ENCODE measurements at places on chromosomes 2 and 18. TPM values are rescaled to one million over a fixed set of nuclear protein-coding genes. Genes with fewer than 3 reads are reported as not detected.

- no peak for DNase-seq
These were observed 189.3 kb downstream of the ANAPC1 start for GRCh38 chr2:111694700-111695101.

DNA sequence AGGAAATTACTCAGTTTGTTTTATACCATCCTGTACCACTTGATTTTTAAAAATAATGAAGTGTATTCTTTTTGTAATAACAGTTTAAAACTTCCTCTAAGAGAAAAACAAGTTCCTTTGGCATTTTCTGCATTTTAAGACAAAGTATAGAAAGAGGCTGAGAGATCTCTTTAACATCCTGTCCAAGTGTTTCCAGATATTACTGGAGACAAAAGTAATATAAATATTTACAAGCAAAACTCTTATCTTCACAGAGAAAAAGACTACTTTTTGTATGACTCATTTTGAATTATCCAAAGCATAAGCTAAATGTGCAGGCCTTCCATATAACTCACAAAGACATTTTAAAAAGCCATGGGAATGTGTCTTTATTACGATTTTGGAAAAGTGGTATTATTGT lies 221.1 kb downstream of the RDH14 start:
- DNase-seq: no peak

DNA sequence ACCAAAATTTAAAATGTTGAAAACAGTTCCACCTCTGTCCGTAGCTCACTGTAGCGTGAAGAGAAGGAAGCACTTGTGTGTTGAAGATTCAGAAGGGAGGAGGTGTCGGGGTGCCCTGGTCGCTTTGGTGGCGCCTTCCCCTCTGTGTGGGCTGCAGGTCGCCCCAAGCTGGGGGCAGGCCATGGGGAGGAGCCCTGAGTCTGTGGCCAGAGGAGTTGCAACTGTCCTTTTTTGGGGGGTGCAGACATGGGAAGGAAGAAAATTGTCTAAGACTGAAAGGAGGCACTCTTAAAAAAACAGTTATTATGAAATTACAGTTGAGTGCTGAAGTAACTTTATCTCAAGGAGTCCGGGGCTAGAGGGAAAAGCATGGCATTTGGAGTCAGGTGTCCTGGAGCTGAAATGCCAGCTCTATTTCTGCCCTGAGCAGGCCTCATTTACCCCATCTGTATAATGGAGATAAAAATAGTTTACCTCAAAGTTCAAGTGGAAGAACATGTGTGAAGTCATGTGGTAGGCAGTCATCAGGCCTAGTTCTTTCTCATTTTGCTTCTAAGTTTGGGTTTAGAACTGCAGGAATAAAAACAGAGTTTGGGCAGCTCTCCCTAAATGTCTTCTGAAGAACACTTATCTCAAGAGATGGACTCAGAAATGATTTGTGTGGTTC lies 82.1 kb downstream of the RNF144A start:
- no peak for DNase-seq

- no peak for DNase-seq
These were observed 102.7 kb upstream of the SMAD2 start for GRCh38 chr18:48032876-48033789.

DNA sequence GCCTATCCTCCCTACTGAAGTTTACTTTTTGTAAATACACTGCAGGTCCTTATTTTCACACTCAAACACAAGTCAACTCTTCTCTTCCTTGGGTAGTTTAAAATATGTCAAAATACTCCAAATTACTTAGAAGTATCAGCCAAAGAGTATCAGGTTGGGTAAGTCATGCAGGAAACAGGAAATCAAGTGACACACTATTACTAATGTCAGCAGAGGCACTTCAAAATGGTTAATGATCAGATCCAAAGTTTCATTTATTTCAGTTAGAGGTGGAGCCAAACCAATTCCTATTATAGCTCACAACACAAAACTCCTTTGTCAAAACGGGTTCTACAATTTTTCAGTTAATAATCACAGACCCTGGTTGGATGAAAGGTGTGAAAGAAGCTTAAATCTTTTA lies 54.2 kb downstream of the DLGAP1 start:
- no peak for DNase-seq

DNA sequence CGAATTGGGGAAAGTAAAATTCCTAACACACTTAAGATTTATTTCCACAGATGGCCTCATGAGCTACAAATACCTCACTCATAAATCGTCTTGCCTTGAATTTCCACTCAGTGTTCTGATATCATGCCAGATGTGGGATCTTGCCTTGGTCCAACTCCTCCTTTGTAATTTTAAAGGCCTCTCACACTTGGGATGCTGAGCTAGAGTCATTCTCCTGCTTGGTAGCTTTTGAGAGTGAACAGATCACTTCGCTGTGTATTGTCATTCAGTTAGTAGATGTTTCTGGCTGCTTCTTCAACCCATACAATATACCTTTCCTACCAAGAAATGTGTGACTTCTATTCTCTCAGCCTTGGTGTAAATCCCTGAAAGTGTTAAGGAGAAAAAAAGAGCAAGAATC lies 309.2 kb downstream of the NRXN1 start:
- DNase-seq: no peak

DNA sequence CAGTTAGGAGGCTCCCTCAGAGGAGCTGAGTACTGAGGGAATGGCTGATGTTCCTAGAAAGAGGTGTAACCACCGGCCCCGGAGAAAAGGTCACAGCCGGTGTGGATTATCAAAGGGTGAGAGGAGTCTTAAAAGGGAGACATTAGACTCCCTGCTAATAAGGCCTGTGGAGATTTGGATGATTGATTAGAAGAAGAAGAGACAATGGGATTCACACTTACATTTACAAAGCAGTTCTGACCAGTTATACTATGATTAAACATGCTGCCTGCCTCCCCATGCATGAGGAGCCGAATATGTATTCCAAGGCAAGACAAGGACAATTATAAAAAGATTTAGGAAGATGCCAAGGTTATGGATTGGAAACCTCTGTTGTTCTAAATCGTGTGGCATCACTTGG lies 302.4 kb downstream of the SLC4A3 start:
- no peak for DNase-seq

- no peak for DNase-seq
These were observed 9.1 kb downstream of the ITM2C start for GRCh38 chr2:230873661-230874401.

- no peak for DNase-seq
These were observed 763.9 kb downstream of the TMEM182 start for GRCh38 chr2:103525756-103526155.

- no peak for DNase-seq
These were observed 10.4 kb upstream of the ST8SIA5 start for GRCh38 chr18:46767217-46767616.

GRCh38 chr2:96551605-96552314 lies 15.2 kb downstream of the ARID5A start:
- no peak for DNase-seq

GRCh38 chr2:138502255-138503086 lies 901 bp downstream of the SPOPL start:
- DNase-seq: no peak

DNA sequence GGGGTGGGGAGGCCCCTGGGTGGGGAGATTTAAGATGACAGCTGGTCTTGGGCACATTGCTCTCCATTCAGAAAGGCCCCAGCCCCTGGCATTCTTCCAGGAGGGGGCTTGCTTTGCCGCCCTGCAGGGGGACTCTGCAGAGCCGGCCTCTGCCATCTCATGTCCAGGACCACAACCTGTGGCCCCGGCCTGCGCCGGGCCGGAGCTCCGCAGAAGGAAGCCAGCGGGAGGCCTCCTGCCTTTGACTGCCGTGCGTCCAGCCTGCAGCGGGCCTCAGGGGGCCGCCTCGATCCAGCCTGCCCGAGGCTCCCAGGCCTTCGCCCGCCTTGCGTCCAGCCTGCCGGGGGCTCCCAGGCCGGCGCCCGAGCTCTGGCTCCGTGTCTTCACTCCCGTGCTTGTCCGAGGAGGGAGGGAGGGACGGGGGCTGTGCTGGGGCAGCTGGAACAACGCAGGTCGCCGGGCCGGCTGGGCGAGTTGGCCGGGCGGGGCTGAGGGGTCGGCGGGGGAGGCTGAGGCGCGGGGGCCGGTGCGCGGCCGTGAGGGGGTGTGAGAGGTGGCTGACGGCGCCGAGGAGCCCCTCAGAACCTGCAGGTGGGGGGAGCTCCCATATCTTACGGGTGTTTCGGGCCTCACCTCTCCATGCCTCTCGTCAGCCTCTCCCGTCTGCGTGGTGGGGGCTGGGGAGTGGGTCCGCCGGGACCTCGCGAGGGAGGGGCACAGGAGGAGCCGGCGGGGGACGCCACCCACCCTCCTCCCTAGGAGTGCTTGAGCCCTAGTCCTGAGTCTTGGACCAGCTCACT lies 20.4 kb downstream of the GPC1 start:
- peak; percentile 68 for DNase-seq

DNA sequence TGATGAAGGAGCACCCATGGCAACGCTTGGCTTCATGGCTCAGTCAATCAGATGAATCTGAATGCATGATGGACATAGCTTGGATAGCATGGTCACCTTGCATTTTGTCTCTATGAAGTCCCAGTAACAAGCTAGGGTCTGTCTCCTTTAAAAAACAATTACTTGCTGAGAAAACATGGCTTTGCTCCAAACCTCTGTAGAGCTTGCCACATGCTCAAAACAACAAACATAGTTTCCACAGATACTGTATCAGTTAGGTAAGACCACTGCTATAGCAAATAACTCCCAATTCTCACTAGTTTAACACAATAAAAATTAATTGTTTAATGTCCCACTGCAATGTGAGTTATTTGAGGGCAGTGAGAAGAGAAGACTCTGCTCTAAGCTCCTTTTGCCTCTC lies 401.0 kb downstream of the IRS1 start:
- no peak for DNase-seq

GRCh38 chr2:200964498-200964897 lies 1.0 kb upstream of the ORC2 start:
- DNase-seq: no peak

DNA sequence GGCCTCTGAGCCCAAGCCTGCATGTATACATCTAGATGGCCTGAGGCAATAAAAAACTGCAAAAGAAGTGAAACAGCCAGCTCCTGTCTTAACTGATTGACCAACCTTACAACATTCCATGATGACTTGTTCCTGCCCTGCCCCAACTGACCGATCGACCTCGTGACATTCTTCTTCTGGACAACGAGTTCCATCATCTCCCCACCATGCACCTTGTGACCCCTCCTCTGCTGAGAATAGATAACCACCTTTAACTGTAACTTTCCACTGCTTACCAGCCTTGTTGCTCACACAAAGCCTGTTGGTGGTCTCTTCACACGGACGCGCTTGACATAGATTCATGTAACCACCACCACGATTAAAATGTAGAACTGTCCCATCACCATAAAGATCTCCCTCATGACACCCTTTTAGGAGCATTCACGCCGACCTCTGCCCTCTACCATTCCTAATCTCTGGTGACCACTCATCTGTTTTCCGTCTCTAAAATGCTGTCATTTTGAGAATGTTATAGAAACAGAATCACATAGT lies 120.1 kb upstream of the REV1 start:
- DNase-seq: no peak

- DNase-seq: no peak
These were observed 64.9 kb upstream of the ZSWIM2 start for GRCh38 chr2:186913870-186914269.

- no peak for DNase-seq
These were observed 10.5 kb downstream of the CAPN10 start for GRCh38 chr2:240597054-240597418.

DNA sequence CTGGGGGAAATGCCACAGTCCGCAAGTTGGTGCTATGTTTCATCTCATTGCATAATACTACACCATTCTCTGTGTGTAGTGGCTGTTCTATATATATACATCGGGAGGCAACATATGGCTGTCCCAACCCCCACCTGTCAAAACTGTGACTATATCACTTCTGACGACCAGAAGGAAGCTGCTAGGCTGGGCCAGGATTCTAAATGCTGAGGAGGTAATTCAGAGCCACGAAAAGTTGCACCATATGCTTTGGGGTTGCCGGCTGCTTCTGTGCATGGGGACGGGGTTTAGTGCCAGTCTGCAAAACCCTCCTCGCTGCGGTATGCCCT lies 117.3 kb downstream of the MSH2 start:
- DNase-seq: no peak

- DNase-seq: no peak
These were observed 96.8 kb upstream of the MBOAT2 start for GRCh38 chr2:9100080-9100876.

GRCh38 chr2:44233450-44234128 lies 41.7 kb upstream of the SLC3A1 start:
- DNase-seq: no peak

DNA sequence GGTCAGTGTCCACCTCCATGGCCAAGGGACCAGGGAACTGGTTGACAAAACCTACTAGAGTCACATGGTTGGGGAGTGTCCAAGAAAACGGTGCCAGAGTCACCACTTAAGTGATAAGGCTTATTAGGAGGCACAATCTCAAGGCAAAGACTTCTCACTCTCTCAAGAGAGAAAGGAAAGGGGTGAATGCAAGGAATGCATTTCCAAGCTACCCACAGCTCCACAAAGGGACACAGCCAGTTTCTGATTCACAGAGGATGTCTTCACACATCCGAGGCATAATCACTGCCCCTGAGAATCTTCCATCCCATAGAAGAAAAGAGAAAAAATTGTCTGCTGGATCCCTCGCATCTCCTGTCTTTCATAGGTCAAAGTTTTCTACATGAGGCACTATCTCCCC lies 269.3 kb downstream of the TNS1 start:
- no peak for DNase-seq

DNA sequence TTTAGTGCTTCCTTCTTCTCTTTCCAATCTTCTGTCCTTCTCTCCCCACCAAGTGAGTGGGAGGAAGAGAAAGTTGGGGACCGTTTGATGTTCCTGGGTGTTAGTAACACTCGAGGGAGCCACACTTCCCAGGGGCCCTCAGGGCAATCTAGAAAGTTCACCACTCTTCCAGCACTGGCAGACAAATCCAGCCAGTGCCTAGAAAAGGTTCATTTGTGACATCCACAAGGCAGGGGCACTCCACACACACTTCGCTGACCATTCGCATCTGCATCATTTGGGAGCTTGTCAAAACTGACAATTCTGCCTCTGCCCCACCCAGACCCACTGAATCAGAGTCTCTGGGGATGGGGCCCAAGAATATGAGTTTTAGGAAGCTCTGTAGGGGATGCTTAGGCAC lies 86.8 kb upstream of the ST3GAL5 start:
- DNase-seq: no peak

- peak; percentile 28 for DNase-seq
These were observed 261.6 kb downstream of the ASXL3 start for GRCh38 chr18:33839452-33840211.

LRATD1 gene
- 13.5 TPM for total RNA-seq

DNAH7 gene
- 0.77 TPM for total RNA-seq

ANKRD30B gene
- not detected for total RNA-seq

COL4A3 gene
- 6.6 TPM for total RNA-seq

GPR148 gene
- not detected for total RNA-seq

ZFAND2B gene
- total RNA-seq: 28.9 TPM

CFAP221 gene
- 1.5 TPM for total RNA-seq

CYTIP gene
- total RNA-seq: 4.2 TPM

SLC20A1 gene
- 16.2 TPM for total RNA-seq

ZNF804A gene
- not detected for total RNA-seq

CCDC74A gene
- 1.3 TPM for total RNA-seq

ANKRD30BL gene
- not detected for total RNA-seq

REG3G gene
- total RNA-seq: not detected

TEKT4 gene
- not detected for total RNA-seq

EPAS1 gene
- total RNA-seq: 291 TPM

SLC16A14 gene
- 6.9 TPM for total RNA-seq

GALNT5 gene
- total RNA-seq: 0.97 TPM

CYBRD1 gene
- total RNA-seq: 120 TPM

CXCR2 gene
- total RNA-seq: 0.46 TPM

ARL4C gene
- 5.8 TPM for total RNA-seq
